Caudate nucleus (tissue), 63 donors: ENCODE measurements at places on chromosomes 6 and 20.

GRCh38 chr6:148565321-148565926, 181.4 kb upstream of the UST start:
- no peak for DNase-seq

DNA sequence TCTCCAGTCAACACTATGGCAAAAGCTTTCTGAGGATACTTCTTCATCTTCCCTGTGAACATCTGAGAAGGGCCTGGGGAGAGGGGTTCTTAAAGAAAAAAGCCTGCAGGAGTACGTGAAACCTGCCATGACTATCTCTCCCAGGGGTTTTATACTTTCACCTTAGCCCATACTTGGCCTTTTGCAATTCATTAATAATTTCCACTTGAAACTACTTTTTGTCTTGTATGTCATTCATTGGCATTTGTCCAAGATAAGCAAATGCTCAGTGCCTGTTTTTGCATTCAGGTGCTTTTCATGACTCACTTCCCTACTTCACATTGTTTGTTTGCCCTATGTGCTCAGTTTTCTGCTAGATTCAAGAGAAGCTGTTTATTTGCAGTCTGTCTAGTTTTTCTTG, 580.3 kb upstream of the GJE1 start:
- no peak for DNase-seq

DNA sequence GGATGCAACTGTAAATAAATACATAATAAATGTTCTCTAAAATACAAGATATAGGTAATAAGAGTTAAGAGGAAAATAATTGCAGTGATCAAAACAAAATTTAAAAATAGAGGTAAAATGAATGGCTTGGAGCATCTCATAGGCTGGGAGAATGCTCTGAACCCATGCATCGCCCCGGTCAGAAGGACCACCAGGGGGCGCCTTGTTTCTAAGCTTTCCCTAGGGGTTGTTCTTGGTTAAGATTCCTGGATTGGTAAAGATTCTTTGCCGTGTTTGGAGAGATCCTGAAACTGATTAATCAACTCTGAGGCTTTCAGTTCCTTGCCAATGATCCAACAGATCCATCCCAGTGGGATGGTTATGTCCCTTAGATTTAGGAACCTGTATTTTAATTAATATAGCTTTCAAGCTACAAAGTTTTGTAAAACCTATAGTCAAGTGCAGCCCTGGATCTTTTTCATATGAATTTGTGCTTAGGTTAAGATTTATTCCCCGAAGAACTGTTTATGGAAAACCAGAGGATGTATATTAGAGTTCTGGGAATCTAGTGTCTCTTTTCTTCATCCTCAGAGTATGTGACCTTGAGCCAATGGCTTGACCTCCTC, 45.3 kb upstream of the PRELID3B start:
- peak; percentile 67 for DNase-seq

DNA sequence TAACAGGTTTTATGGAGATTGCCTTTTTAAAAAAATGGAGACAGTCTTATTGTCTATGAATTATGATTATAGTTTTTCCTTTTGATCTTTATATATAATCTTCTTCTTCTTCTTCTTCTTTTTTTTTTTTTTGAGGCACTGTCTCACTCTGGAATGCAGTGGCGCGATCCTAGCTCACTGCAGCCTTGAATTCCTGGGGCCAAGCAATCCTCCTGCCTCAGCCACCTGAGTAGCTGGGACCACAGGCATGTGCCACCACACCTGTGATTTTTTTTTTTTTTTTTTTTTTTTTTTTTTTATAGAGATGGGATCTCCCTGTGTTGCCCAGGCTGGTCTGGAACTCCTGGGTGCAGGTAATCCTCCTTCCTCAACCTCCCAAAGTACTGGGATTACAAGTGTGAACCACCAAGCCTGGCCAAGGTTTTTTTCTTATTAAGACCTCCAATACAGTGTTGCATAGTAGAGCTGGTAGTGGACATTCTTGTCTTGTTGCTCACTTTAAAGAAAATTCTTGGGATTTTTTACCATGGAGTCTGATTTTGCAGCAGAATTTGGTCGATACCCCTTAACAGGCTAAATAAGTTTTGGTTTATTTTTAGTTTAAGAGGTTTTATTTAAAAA, 46.5 kb downstream of the STK4 start:
- DNase-seq: no peak

GRCh38 chr6:95431637-95432228, 145.6 kb upstream of the MANEA start:
- DNase-seq: peak; percentile 1

- DNase-seq: no peak
Observed at GRCh38 chr6:5155906-5156305, 70.8 kb downstream of the PPP1R3G start.

- DNase-seq: no peak
Observed at GRCh38 chr6:41682497-41683272, 44.4 kb downstream of the MDFI start.

DNA sequence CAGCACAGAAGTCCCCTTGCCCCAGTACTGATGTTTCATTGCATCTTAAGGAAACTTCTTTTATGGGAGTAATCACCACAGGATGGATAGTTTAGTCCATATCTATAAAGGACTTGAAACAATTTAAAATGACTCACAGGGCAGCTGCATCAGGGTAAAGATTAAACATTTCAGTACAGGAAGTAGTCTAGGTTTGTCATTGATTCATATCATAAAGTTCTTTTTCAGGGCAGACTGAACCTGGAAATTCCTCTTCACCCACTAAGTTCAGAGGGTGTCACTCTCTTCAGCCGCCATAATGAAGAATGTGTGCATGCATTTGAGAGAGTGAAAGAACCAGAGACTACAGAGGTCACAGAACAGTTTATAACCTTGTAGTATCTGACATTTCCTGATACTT, 296.3 kb upstream of the JAG1 start:
- DNase-seq: no peak

DNA sequence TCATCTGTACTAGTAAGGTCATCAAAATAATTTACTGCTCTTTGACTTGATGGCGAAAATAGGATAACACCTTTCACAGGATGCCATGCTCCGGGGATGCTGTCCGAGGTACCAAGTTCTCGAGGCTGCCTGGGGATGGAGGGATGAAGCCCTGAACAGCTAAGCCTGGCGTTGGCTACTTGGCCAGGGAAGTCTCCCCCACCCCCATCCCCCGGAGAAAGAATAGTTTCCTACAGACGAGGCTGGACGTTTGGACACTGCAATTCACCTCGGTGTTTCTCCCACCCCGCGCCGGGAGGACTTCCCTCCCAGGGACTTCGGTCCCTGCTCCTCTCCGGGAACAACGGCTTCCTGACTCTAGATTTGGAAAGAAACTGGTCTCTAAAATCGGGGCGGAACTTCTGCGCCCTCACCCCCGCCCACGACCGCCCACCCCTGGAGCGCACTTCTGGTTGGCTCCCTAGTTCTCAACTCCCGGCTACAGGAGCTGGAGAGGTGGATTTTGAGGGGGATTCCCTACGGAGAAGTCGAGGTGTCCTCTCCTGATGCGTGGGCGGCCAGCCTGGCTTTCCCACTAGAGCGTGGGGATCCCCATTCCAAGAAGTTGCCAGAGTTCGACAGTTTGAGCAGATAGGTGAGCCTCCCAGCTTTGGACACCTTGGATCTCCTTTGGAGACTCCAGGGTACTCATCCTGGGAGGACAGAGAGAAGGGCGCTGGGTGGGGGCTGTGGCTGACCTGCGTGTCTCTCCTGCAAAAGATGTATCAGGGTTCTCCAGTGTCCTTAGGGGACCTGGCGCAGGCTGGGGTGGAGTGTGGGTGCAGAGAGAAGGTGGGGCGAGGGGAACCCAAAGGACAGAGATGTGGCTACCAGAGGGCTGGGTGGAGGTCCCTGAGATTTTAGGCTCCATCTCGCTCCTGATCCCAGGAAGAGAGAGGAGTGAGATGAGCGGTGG, 1.1 kb downstream of the PCSK2 start:
- peak; percentile 17 for DNase-seq

GRCh38 chr20:16703570-16703969, 26.3 kb upstream of the SNRPB2 start:
- DNase-seq: no peak

DNA sequence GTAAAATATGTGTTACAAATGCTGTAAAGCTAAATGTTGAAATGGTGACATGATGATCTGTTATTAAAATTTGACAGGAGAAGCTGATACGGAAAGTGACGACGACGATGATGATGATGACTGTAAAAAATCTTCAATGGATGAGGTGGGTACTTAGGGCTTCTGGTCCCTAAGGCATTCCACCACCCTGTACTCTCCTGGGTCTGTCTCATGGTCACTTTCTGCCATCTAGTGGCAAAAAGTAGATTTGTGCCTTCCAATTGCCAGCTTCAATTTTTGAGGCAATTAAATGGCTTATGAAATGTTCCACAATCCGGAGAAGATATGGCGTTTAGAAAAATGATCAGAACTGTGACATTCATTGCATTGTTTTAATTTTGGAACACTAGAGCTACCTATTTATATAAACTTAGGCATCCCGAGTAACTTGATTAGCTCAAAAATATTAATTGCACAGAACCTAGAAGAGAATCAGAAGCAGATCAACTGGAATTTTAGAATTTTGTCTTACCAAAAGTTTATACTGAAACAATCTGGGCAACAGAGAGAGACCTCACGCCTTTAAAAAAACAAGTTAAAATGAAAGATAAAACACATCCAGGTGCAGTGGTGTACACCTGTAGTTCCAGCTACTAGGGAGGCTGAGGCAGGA, 346.5 kb upstream of the PLCB4 start:
- no peak for DNase-seq

DNA sequence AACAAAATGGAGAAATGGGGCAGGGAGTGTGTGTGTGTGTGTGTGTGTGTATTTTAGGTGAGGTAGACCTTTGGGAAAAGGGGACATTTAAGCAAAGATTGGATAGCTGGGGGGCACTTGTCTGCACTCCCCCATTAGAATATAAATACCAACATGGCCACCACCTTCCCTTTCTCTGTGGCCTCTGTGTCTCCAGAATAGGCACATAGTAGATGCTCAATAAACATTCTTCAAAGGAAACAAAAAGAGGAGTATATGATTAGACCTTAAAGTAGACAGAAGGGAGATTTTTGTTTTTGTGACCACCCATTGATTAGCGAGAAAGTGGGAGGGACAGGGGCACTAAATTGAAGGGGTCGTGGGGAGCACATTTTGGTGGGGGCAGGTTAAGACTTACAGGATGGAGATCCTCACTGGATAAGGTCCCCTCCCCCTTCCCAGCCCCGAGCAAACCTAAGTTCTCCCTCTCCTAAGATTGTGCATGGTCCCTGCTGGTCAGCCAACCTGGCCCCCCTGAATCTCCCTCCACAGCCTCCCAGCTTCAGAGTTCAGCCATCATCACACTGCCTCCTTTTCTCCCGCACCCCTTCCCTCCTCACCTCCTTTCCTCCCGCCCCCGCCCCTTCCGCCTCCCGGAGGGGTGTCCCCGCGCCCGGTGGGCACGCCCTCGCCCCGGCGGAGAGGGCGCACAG, 514 bp upstream of the TSHZ2 start:
- no peak for DNase-seq

GRCh38 chr6:144347448-144347759, 62.3 kb downstream of the UTRN start:
- DNase-seq: no peak

DNA sequence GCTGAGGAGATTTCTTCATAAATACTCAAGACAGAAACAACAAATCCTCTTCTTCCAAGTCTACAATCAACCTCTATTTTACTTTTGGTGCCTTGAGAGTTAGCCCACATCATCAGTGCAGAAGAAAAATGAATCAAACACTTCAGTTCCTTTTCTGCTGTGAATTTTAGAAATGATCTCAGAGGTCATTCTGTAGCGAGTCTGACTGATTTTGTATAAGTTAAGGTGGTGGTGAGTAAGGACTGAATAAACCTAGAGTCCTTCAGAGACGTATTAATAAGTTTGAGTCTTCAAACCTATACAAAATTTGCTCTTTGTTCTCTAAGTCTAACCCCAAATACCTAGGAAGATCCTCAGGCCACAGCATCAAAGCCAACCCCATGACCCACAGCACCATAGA, 33.1 kb upstream of the NT5E start:
- no peak for DNase-seq

GRCh38 chr20:51333446-51333845, 209.1 kb downstream of the NFATC2 start:
- DNase-seq: no peak

DNA sequence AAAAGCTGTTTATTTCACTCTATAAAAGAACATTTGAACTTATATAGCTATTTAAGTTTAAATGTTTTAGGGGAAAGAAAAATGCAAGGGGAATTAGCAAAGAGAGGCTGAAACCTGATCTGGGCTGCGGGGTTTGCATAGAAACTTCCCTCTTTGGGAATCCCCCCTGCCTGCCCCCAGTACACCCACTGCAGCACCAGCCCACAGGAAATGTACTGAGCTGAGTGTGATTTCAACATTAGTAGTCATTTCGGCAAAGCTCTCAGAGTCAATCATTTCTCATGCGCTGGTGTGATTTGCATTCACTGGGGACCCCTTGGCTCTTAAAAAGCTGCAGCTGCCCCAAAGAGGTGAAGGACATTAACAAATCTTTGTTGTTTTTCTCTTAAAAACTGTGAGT, 859.4 kb downstream of the MAFB start:
- no peak for DNase-seq
